Activated gamma-delta T cell treated with anti-CD3 and anti-CD28 coated beads, Interleukin-2, amount 50 U/mL, for 16 hours (primary cell): ENCODE measurements at places on chromosomes 5 and 9.

DNA sequence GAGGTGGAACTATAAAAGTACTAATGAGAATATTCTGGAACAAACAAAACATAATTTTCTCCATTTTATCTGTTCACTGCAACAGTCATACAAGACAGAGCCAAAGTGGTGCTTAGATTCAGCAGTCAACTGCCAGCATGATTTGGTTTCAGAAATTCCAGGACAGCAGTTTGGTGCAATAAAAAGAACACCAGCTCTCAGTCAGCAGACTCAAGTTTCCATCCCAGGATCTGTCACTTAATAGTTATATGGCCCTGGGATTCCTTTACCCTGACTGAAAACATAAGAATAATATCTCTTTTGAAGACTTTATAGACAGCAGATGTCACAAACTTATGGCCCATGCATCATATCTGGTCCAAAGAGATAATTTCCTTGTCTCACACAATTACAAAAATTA lies 92.8 kb upstream of the RASEF start:
- no peak for DNase-seq

DNA sequence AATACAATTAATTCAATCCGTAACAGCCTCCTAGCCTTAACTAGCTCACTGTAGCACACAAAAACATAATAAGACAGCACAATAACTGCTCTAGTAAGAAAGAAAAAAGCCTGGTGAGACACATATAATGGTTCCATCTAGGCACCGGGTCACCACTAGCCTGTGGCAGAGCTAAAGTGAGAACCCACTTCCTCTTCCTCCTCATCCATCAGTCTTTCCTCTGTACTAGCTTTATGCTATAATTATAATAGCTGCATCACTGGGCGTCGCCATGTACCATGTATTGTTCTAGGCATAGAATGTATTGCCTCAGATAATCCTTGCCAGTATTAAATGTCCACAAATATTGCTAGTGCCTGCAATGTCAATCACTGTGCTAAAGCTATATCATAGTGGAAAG lies 23.1 kb downstream of the ADRB2 start:
- DNase-seq = peak; percentile 34

- DNase-seq = no peak
Observed at GRCh38 chr9:116212986-116213692, 59.5 kb downstream of the PAPPA start.

DNA sequence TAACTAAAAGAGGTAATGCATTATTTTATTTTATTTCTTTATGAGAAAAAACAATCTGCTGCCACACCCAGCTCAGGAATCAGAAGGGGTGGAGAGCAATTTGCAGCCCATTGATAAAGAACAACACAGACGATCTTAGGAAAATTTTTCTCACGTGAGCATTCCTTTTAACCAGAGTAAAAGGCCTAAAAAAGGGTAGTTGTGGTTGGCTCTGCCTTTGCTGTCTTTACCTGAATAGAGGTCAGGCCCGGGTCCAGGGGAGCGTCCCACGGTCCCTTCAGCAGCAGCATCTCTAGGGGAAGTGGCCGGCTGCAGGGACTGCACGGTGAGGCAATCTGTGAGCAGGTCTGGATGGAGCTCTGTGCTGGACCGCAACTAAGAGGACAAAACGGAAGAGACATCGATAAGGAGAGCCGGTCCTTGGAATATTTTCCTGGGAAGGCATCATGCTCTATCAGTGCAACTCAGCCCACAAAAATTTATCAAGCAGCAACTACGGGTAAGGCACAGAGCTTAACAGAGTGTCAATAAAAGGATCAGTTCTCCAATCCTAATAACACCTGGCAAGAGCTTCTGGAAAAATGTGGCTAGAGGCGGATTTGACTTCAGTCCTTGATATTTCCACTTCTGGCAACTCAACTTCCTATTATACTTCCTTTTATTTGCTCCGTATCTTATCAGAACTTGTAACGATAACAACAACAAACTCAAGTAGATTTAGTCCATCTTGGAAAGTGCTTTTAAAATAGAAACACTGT lies 372.8 kb upstream of the RFX3 start:
- no peak for DNase-seq

- no peak for DNase-seq
Observed at GRCh38 chr5:107418902-107419301, 251.8 kb downstream of the EFNA5 start.

DNA sequence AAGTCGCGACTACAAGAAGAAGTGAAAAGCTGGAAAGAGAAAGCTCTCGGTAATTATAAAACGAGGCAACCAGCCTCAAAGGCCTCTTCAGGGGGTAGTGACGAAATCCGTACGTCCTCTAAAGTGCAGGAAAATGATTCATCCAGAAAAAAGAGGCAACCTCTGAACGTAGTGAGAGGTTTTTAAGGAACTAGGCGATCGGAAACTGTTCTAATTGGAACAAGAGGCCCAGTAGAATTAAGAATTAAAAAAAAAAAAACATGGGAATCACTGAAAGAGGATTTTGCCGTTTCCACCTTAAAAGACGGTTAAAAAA lies 1.0 kb downstream of the CSNK1A1 start:
- DNase-seq = no peak

DNA sequence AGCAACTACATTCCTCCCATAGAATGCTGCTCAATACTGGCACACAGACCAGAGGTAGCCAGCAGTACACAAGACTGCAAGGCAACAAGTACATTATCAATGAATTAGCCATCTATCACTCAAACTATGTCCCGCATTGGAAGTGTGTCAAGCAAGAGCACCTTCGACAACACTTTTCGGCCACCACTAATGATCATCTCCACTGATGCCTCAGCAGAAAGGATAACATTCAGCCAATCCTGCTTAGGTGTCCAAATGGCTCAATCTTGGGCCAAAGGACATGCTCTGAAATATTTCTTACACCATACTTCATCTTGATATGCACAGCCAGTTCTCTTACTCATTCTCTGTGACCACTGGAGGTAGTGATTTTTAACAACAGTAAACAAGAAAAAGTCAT lies 25.0 kb downstream of the SKP1 start:
- DNase-seq = no peak

DNA sequence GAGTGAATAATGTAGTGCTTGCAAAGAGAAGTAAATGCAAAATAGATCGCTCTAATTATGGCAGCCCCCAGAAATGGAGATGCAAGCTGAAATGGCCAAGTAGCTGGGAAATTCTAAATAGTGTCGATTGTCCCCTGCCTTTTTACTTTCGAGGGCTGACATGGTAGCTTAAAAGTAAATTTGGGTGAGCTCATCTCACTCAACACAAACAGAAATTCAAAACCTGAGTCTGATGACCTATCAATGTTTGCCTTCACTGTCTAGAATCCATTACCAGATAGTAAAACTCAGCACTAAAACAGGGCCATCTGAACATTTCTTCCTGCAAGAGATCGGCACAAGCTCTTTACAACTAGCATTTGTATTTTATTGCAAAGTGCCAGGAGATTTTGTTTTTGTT lies 7.0 kb upstream of the LHX2 start:
- DNase-seq = no peak

GRCh38 chr5:174307656-174308271 lies 262.3 kb downstream of the NSG2 start:
- DNase-seq = no peak

DNA sequence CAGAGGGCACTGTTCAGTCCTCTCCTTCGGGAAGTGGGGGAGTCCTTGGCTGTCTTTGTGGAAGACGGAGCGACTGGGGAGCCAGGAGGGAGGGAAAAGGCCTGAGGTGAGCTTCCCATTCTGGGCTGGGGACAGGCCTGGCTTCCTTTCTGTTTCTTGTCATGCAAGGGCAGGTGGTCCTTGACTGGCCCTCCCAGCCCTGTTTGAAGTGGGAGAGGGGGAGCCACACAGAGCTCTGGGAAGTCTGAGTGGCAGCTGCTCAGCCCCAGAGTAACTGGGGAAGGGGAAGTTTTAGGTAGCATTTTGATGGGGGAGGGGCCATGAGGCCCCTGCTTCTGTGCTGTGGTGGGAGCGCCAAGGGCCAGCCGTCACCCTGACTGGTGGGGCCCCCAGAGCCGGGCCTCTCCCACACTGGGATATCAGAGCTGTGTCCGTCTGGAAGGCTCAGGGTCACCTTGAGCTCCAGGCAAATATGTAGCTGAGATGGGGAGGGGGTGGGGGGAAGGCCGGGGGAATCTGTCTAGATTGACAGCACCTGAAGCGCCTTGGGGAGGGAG lies 6.5 kb downstream of the UNC5A start:
- DNase-seq = no peak

- DNase-seq = no peak
Observed at GRCh38 chr9:89634995-89635742, 30.4 kb downstream of the GADD45G start.

DNA sequence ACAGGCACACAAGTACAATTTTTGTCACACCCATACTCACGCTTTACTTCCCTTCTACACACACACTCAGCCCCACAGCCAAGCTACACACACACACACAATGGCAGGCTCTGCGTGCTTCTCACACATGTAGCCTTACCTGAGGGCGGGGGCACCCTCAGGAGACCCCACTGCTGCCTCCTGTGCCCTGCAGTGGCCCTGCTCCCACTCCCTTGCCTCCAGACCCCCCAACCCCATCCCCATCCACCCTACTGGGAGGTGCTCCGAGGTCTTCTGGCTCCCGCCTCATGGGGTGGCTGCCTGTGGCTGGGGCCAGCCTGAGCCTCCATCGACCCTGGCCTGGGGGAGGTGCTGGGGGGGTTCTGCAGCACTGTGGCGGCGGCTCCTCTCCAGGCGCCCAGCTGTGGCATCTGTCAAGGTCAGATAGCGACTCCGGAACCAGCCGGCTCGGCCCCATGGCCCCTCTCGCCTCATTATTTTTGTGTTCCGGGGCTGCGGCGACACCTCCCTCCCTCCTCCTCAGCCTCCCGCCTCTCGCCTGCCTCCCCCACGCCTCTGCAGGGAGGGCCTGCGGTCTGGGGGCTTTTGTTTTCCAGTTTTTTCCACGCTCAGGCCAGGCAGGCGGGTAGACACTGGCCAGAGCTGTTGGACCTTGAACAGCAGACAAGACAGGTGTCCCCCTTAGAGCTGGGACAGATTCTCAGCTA lies 21.7 kb downstream of the CXXC5 start:
- DNase-seq = no peak

- no peak for DNase-seq
Observed at GRCh38 chr5:142350021-142350420, 25.2 kb upstream of the SPRY4 start.

DNA sequence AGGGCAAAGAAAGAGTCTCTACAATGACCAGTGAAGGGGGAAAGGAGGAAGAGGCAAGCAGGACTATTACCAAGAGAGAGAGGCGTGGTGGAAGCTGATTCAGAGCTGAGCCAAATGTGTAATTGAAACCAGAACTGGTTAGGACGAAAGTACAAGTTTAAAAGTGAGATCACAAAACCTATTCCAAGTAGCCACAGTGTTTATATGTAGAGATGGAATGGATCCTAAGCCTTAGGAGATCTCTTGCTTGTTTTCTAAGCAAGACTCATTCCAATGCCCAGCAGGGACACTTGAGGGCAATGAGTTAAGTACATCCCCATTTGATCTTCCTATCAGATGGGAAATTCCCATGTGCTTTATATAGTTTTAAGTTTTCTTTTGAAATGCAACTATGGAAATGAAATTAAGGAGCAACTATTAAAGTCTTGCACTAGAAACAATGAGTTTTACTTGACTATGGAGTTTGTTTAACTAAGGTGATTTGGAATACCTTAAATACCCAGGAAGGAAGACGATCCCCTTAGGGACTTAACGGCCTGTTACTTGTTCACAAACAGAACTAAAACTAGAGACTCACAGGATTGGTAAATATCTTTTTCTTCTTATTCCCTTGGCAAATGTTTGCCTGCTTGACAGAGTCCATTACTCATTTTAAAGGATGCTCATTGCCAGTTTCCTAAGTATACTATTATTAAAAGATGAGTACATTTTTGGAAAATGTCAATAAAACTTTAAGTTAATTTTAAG lies 51.1 kb upstream of the SNX2 start:
- DNase-seq = no peak

- no peak for DNase-seq
Observed at GRCh38 chr9:112086627-112087026, 88.5 kb downstream of the SUSD1 start.

GRCh38 chr5:54156577-54156976 lies 153.8 kb downstream of the ARL15 start:
- no peak for DNase-seq

DNA sequence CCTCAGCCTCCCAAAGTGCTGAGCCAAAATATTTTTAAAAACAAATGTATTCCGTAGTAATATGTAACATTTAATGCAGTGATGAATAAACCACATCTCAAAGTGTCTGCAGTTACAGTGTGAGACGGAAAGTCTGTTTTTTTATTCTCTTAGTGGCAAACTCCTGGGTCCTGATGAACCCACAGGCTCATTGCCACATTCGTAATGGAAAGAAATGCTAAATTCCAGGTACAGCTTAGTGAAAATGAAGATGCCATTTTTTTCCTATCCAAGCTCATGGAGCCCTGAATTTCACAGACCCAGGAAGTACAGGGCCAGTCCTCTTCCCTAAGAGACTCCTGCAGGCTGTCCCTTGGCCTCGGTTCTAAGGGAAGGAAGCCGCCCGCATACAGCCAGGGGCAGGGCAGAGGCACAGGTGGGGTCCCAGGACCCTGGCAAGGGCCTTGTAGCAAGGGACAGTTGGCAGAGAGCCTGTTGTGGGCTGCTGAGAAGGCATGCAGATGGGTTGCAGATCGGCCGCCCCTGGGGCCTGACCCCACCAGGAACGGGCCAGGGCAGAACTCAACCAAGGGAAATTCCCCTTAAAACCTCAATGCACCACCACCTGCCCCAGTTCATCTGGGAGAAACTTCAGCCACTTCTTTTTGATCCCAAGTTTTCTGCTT lies 36.2 kb downstream of the IPPK start:
- DNase-seq = no peak

DNA sequence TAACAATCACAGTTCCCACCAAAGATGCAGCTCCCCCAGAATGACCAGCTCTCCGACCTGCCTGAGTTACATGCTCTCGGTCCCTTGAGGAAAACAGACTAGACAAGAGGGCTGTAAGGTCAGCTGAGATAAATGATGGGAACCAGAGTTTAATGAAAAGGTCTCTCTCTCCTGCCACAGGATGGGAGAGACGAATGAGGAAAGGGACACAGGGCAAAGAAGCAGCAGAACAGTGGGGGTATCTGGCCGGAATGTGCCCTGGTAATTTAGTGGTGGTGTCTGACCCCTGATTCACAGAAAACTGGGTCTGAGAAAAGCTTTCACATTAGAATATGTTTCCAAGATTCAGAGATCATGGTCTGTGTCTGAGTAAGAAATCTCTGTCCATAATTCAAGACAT lies 118.5 kb downstream of the BRINP1 start:
- no peak for DNase-seq

DNA sequence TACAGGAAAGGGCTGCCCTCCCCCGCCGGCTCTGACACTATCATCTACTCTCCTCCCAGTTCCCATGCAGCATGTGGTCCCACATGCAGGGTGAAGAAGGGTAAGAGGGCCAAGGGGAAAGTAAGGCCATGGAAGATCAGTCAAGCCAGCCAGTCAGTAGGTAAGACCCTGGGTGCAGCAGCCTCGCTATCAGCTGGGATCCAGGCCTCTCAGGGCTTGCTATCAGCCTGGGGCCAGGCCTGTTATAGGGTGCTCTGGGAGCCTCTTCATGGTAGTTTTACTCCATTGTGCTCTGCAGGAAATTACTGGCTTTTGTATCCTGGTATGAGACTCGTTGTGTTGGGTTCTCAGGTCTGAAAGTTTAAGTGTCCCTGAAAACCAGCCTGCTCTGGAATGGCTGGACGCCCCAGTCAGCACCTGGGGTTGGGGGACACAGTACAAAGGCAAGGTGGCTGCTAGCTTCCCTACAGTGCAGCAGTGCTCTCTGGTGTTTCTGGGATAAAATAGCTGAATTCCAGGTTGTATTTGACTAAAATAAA lies 21.4 kb downstream of the SLC22A4 start:
- DNase-seq = no peak

GRCh38 chr5:171969288-171969880 lies 37.1 kb downstream of the FBXW11 start:
- no peak for DNase-seq

- no peak for DNase-seq
Observed at GRCh38 chr5:100905259-100905914, 2.3 kb upstream of the ST8SIA4 start.
